ENCODE measurements at places on chromosomes 16 and 17. TPM values are rescaled to one million over a fixed set of nuclear protein-coding genes. Genes with fewer than 3 reads are reported as not detected.

The GPR179 gene
- not detected for total RNA-seq

The DNAAF8 gene
- total RNA-seq, result 1.0 TPM

The OTOA gene
- total RNA-seq, result not detected

The DNAJC7 gene
- 43.2 TPM for total RNA-seq

The GNG13 gene
- total RNA-seq, result not detected

The ZP2 gene
- total RNA-seq, result not detected

The PARD6A gene
- total RNA-seq, result 15.0 TPM

The ABCC12 gene
- total RNA-seq, result not detected

The TEKT1 gene
- not detected for total RNA-seq

The EFNB3 gene
- 0.42 TPM for total RNA-seq

The CCL1 gene
- not detected for total RNA-seq

The ZACN gene
- total RNA-seq, result not detected

The KIF18B gene
- not detected for total RNA-seq

The CDK5R1 gene
- 0.86 TPM for total RNA-seq

The UTP18 gene
- 29.3 TPM for total RNA-seq

The SLC13A2 gene
- not detected for total RNA-seq

The SRL gene
- total RNA-seq, result 2.2 TPM

The RRAD gene
- 46.9 TPM for total RNA-seq

The C16orf95 gene
- 1.4 TPM for total RNA-seq

The ITGAX gene
- 1.4 TPM for total RNA-seq

The SNX20 gene
- total RNA-seq, result 0.39 TPM

The ADAP2 gene
- total RNA-seq, result 10.5 TPM

The ADAD2 gene
- total RNA-seq, result not detected

The CCDC200 gene
- total RNA-seq, result not detected

The CACNG1 gene
- not detected for total RNA-seq

The ANKFY1 gene
- 41.0 TPM for total RNA-seq

The BEAN1 gene
- 0.50 TPM for total RNA-seq

The GID4 gene
- 39.8 TPM for total RNA-seq

The KRTAP1-4 gene
- total RNA-seq, result not detected

The UBALD1 gene
- total RNA-seq, result 12.1 TPM

The PLK1 gene
- total RNA-seq, result 1.4 TPM

The CDRT15 gene
- total RNA-seq, result not detected

The SKAP1 gene
- 1.7 TPM for total RNA-seq

The CLDN7 gene
- 1.7 TPM for total RNA-seq

The FNDC8 gene
- total RNA-seq, result not detected

The ITGAL gene
- 2.5 TPM for total RNA-seq

The PHAF1 gene
- 13.7 TPM for total RNA-seq

The ACLY gene
- 62.8 TPM for total RNA-seq

The LIMD2 gene
- total RNA-seq, result 14.9 TPM

The CFAP97D1 gene
- not detected for total RNA-seq

The PLD6 gene
- total RNA-seq, result 9.7 TPM

The CD300LB gene
- total RNA-seq, result 0.17 TPM

The ABCC11 gene
- total RNA-seq, result not detected

The ZG16 gene
- total RNA-seq, result not detected

The CCL17 gene
- total RNA-seq, result not detected

The TAC4 gene
- total RNA-seq, result not detected

The CUEDC1 gene
- total RNA-seq, result 72.2 TPM

The CHST6 gene
- total RNA-seq, result 2.4 TPM

The C16orf89 gene
- total RNA-seq, result 2.0 TPM

The PDE6G gene
- total RNA-seq, result 0.98 TPM

The KRT15 gene
- total RNA-seq, result 3.3 TPM

The POLG2 gene
- 5.0 TPM for total RNA-seq

The SLC16A13 gene
- 1.2 TPM for total RNA-seq

The RPL26 gene
- total RNA-seq, result 3,942 TPM

The NPIPA1 gene
- total RNA-seq, result 118 TPM

All from esophagus muscularis mucosa (tissue), 4 donors.